ENCODE measurements at places on chromosomes 3 and 15.

GRCh38 chr3:97711654-97712053 is 52.9 kb upstream of the ARL6 start:
- no peak for DNase-seq

DNA sequence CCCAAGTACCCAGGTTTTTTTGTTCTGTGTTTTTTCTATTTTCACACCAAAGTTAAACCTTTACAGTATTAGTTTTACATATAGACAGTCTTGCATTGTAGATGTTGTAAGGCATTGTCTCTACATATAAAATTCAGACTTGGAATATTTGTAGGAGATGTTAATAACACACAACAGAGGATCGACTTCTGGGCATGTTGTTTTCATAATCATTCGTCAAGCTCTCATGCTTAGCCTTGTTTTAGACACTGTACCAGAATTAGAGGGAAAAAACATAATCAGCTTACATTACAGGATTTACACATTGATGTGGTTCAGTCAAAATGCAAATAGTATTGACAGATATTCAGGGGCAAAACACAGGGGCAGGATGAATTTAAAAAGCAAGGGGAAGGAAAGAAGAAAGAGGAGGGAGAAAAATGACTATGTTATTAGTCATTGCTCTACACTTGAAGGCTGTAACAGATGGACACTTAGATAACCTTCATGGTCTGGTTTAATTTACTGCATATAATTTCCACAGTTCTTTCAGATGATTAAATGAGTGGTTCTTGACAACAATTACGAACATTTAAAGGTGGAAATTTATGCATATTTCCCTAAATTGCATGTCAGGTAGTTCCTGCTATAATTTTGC is 7.5 kb downstream of the CMSS1 start:
- DNase-seq, result no peak

- no peak for DNase-seq
Measured at GRCh38 chr3:51683566-51683965, 12.5 kb downstream of the TEX264 start.

- no peak for DNase-seq
Measured at GRCh38 chr3:36933540-36934296, 11.1 kb downstream of the TRANK1 start.
